ENCODE measurements at places on chromosomes 4 and X. TPM values are rescaled to one million over a fixed set of nuclear protein-coding genes. Genes with fewer than 3 reads are reported as not detected.
A peak's percentile ranks its signal among the peaks of the same experiment; 100 is the strongest.

GRCh38 chrX:72043636-72044035 lies 88.1 kb downstream of the RTL5 start:
- no peak for DNase-seq
- no peak overlapping the region for H3K27ac ChIP-seq
- H3K36me3 ChIP-seq, result no peaks in the 10 kb centered on the region
- no peak overlapping the region for H3K4me3 ChIP-seq
- no peaks in the 10 kb centered on the region for H3K27me3 ChIP-seq

DNA sequence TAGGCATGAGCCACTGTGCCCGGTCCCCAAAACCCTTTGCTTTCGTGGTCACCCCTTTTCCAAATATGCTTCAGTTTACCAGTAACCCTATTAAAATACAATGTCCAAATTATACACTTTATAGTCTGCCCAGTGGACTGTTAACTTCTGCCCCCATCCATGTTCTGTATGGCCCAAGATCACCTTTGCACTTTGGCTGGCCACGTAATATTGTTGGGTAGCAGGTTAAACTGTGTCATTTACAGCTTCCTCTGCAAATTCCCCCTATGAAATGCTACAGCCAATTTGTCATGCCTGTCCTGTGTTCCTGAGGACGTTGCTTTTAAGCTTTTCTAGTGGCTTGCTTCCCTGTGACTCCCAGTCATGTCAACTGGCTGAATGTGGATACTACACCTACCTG lies 101.1 kb upstream of the IL13RA1 start:
- H3K4me1 ChIP-seq, result no peaks in the 10 kb centered on the region
- DNase-seq, result no peak
- peaks cover 29% of the 10 kb centered on the region for H3K36me3 ChIP-seq

DNA sequence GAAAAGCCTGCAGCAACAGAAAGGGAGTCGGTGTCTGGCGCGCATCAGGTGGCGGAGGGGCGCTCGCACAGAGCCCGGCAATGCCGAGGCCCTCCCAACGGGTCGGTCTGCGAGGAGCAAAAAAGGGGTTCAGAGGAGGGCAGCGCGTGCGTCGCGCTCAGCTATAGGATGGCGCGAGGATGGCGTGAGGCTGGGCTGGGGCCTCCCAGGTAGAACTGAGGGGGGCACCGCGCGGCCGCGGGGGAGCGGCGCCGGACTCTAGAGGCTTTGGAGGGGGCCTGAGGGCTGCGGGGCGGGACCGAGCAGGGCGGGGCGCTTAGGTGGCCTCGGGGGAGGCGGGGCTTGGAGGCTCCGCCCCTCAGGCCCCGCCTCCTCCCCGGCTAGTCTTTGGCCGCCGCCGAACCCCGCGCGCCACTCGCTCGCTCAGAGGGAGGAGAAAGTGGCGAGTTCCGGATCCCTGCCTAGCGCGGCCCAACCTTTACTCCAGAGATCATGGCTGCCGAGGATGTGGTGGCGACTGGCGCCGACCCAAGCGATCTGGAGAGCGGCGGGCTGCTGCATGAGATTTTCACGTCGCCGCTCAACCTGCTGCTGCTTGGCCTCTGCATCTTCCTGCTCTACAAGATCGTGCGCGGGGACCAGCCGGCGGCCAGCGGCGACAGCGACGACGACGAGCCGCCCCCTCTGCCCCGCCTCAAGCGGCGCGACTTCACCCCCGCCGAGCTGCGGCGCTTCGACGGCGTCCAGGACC lies at the start of gene PGRMC1:
Gene PGRMC1, plus strand, starts transcription at position 414 of the 751 bp plus-strand sequence. Its CDS starts 79 bp downstream, at position 493.
- H3K36me3 ChIP-seq, result no peaks in the 10 kb centered on the region
- H3K4me1 ChIP-seq, result no peaks in the 10 kb centered on the region
- peak within 1 kb of the TSS; percentile 68 for H3K4me3 ChIP-seq

- H3K27me3 ChIP-seq, result no peaks in the 10 kb centered on the region
- H3K36me3 ChIP-seq, result no peaks in the 10 kb centered on the region
- H3K4me1 ChIP-seq, result no peaks in the 10 kb centered on the region
- DNase-seq, result no peak
These were observed 41.8 kb downstream of the PHEX start for GRCh38 chrX:22073928-22074327.

GRCh38 chr4:151624626-151625565 lies 135.9 kb downstream of the GATB start:
- no peaks in the 10 kb centered on the region for H3K4me1 ChIP-seq
- peak; percentile 43 for DNase-seq
- no peak overlapping the region for H3K27ac ChIP-seq
- no peaks in the 10 kb centered on the region for H3K36me3 ChIP-seq
- peaks cover 5% of the 10 kb centered on the region for H3K27me3 ChIP-seq

The USP11 gene
- 56.0 TPM for total RNA-seq

The SPIN2A gene
- 0.69 TPM for total RNA-seq

The F9 gene
- total RNA-seq, result not detected

- H3K4me3 ChIP-seq, result no peak overlapping the region
- no peaks in the 10 kb centered on the region for H3K36me3 ChIP-seq
- H3K27ac ChIP-seq, result no peak overlapping the region
- H3K4me1 ChIP-seq, result peaks cover 4% of the 10 kb centered on the region
- DNase-seq, result no peak
- no peaks in the 10 kb centered on the region for H3K27me3 ChIP-seq
These were observed 23.5 kb downstream of the TLR10 start for GRCh38 chr4:38759113-38759789.

DNA sequence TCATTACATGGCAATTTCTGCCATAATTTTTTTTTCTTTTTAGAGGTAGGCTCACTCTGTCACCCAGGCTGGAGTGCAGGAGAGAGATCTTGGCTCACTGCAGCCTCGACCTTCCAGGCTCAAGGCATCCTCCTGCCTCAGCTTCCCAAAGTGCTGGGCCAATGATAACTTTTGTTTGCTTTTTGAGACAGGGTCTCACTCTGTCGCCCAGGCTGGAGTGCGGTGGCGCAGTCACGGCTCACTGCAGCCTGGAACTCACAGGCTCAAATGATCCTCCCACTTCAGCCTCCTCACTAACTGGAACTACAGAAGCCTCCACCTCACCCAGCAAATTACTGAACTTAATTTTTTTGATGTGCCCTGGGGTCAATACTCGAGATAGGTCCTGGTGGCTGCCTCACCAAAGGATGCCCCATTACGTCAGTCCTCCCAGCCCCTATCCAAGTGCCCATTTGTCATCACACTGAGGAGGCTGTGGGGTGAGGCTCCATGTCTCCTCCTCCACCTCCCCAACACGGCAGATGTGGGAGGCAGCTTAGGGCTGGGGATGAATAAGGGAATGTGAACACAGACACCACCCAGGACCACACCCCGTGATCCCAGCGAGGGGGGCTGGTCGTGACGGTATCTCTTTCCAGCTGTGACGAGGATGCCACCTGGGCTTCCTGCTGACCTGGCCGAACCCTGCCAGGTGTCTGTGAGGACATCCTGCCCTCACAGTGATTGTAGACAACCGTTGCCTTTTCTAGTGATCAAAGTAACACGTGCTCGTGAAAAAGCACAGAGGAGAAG lies 12.4 kb upstream of the NKX1-1 start:
- H3K36me3 ChIP-seq, result no peaks in the 10 kb centered on the region
- no peak overlapping the region for H3K27ac ChIP-seq
- H3K4me3 ChIP-seq, result no peak overlapping the region
- DNase-seq, result peak; percentile 50
- no peaks in the 10 kb centered on the region for H3K4me1 ChIP-seq

GRCh38 chr4:34880246-34880645 lies 1364.1 kb downstream of the ARAP2 start:
- no peaks in the 10 kb centered on the region for H3K36me3 ChIP-seq
- H3K4me1 ChIP-seq, result no peaks in the 10 kb centered on the region
- no peaks in the 10 kb centered on the region for H3K27me3 ChIP-seq
- no peak for DNase-seq
- no peak overlapping the region for H3K4me3 ChIP-seq
- no peak overlapping the region for H3K27ac ChIP-seq

The NLGN4X gene
- total RNA-seq, result 4.2 TPM

GRCh38 chr4:186886759-186887158 lies 163.1 kb upstream of the FAT1 start:
- no peaks in the 10 kb centered on the region for H3K36me3 ChIP-seq
- no peaks in the 10 kb centered on the region for H3K27me3 ChIP-seq
- H3K4me1 ChIP-seq, result no peaks in the 10 kb centered on the region
- no peak overlapping the region for H3K4me3 ChIP-seq

DNA sequence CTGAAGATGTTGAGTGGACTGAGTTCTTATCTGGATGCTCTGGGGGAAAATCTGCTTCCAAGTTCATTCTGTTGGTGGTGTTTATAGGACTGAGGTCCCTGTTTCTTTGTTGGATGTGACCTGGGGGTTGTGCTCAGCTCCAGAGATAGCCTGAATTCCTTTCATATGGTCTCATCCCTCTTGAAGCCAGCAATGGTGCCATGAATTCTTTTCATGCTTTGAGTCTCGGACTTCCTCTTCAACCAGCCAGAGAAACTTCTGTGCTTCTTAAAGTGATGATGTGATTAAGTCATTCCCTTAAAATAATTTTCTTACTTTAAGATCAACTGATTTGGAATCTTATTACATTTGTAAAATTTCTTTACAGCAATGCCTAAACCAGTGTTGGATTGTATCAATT lies 233.8 kb upstream of the UGT8 start:
- no peak for DNase-seq
- H3K4me3 ChIP-seq, result no peak overlapping the region
- no peaks in the 10 kb centered on the region for H3K27me3 ChIP-seq

DNA sequence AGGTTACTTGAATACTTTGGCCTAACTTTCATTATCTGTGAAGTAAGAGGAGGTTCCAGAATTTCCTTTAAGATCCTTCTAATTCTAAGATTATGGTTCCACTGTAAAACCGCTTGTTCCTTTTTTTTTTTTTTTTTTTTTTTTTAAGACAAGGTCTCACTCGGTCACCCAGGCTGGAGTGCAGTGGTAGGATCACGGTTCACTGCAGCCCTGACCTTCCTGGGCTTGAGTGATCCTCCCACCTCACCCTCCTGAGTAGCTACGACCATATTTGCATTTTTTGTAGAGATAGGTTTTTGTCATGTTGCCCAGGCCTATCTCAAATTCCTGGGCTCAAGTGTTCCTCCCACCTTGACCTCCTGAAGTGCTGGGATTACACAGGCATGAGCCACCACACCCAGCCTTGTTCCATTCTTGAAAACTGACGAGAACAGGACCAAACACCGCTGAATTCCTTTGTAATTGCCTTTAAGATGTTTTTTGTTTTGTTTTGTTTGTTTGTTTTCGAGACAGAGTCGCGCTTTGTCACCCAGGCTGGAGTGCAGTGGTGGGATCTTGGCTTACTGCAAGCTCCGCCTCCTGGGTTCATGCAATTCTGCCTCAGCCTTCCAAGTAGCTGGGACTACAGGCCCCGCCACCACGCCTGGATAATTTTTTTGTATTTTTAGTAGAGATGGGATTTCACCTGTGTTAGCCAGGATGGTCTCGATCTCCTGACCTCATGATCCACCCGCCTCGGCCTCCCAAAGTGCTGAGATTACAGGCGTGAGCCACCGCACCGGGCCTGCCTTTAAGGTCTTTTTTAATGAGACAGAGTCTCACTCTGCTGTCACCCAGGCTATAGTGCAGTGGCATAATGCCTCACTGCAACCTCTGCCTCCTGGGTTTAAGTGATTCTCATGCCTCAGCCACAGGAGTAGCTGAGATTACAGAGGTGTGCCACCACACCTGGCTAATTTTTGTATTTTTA lies 6.8 kb downstream of the PDS5A start:
- H3K4me3 ChIP-seq, result no peak overlapping the region
- H3K27ac ChIP-seq, result peak overlapping the region; percentile 56
- H3K4me1 ChIP-seq, result peaks cover 26% of the 10 kb centered on the region
- peak; percentile 63 for DNase-seq
- no peaks in the 10 kb centered on the region for H3K27me3 ChIP-seq

The ABCE1 gene
- total RNA-seq, result 41.2 TPM

- H3K27ac ChIP-seq, result no peak overlapping the region
- no peaks in the 10 kb centered on the region for H3K36me3 ChIP-seq
- no peaks in the 10 kb centered on the region for H3K4me1 ChIP-seq
- DNase-seq, result no peak
These were observed 543.8 kb upstream of the SLIT2 start for GRCh38 chr4:19707876-19708275.

DNA sequence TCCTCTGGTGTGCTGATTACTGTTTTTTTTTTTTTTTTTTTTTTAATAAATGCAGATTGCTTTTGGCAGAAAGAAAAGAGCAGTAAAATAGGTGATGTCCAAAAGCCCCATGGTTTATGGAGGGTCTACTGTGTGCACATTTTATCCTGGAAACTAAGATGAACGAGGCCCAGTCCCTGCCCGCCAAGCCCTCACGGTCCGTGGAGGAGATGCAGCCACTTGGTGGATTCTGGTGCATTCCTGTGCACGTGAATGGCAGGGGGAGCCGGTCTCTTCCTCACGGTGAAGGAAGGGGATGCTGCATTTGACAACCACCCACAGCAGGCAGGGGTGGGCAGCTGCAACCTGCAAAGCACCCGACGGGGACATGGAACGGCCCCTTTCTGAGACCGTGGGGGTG lies 100.2 kb upstream of the AFAP1 start:
- no peaks in the 10 kb centered on the region for H3K27me3 ChIP-seq
- H3K27ac ChIP-seq, result no peak overlapping the region
- no peaks in the 10 kb centered on the region for H3K4me1 ChIP-seq

GRCh38 chr4:76995776-76996175 lies 46.2 kb downstream of the SEPTIN11 start:
- peaks cover 31% of the 10 kb centered on the region for H3K36me3 ChIP-seq
- H3K27ac ChIP-seq, result no peak overlapping the region
- no peak overlapping the region for H3K4me3 ChIP-seq
- DNase-seq, result no peak
